MCF 10A (cell line): ENCODE measurements at places on chromosomes 7 and 10.

GRCh38 chr10:117053482-117053881, 48.5 kb upstream of the SHTN1 start:
- H3K4me3 ChIP-seq = no peak overlapping the region
- peaks cover 12% of the 10 kb centered on the region for H3K27me3 ChIP-seq
- no peak for DNase-seq
- H3K36me3 ChIP-seq = no peaks in the 10 kb centered on the region
- H3K27ac ChIP-seq = no peak overlapping the region

- H3K4me3 ChIP-seq = no peak overlapping the region
- H3K27ac ChIP-seq = peak overlapping the region; percentile 23
- no peak for DNase-seq
- no peaks in the 10 kb centered on the region for H3K27me3 ChIP-seq
- H3K36me3 ChIP-seq = no peaks in the 10 kb centered on the region
- no peaks in the 10 kb centered on the region for H3K4me1 ChIP-seq
Observed at GRCh38 chr7:29480451-29480850, 83.2 kb upstream of the PRR15 start.

DNA sequence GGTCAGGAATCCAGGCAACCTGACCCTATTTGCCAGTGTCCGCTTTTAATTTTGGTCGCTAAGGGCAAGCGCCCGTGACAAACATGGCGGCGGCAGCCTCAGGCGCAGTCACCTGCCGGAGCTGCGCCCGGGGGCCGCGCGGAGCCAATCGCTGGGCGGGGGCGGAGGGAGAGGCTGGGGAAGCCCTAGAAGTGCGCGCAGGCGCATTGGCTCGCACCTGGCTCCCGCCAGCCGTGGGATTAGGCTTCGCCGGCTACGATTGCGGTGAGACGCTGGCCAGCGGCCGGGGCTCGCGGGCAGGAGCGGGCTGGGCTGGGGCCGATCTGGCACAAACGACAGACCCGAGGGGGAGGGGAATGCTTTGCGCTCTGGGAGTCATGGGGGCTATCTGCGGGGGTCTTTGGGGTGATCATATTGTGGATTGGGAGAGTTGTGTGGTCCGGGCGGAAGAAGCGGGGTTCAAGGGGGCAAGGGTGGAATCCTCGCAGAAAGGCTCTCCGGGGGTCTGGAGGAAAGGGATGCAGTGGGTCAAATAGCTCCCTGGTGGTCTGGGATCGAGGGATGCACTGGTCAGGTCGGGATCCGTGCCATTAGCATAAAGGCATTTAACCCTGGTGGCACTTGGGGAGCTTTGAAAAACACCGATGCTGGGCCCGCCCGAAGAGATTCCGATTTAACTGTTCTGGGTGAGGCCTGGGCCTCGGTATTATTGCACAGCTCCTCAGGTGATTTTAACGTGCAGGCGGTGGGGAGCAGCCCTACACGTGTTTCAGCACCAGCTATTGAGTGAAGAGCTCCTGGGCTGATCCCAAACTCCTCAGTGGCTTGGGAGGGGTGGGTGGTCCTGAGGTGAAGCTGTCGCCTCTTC, 10.1 kb upstream of the C10orf95 start:
- H3K27ac ChIP-seq = peak overlapping the region; percentile 63
- peak; percentile 95 for DNase-seq
- no peaks in the 10 kb centered on the region for H3K27me3 ChIP-seq
- H3K36me3 ChIP-seq = no peaks in the 10 kb centered on the region
- H3K4me1 ChIP-seq = peaks cover 15% of the 10 kb centered on the region

- no peak overlapping the region for H3K27ac ChIP-seq
- H3K4me1 ChIP-seq = no peaks in the 10 kb centered on the region
- H3K36me3 ChIP-seq = peaks cover 5% of the 10 kb centered on the region
- H3K4me3 ChIP-seq = no peak overlapping the region
Observed at GRCh38 chr7:69966766-69967591, 368.7 kb downstream of the AUTS2 start.
